Osteocyte (in vitro differentiated cells): ENCODE measurements at places on chromosomes 7 and 10. TPM values are rescaled to one million over a fixed set of nuclear protein-coding genes. Genes with fewer than 3 reads are reported as not detected.

GRCh38 chr7:113657603-113658002, 261.2 kb downstream of the PPP1R3A start:
- no peak for DNase-seq

- DNase-seq, result no peak
Measured at GRCh38 chr10:27884185-27884641, 114.7 kb downstream of the ODAD2 start.

DNA sequence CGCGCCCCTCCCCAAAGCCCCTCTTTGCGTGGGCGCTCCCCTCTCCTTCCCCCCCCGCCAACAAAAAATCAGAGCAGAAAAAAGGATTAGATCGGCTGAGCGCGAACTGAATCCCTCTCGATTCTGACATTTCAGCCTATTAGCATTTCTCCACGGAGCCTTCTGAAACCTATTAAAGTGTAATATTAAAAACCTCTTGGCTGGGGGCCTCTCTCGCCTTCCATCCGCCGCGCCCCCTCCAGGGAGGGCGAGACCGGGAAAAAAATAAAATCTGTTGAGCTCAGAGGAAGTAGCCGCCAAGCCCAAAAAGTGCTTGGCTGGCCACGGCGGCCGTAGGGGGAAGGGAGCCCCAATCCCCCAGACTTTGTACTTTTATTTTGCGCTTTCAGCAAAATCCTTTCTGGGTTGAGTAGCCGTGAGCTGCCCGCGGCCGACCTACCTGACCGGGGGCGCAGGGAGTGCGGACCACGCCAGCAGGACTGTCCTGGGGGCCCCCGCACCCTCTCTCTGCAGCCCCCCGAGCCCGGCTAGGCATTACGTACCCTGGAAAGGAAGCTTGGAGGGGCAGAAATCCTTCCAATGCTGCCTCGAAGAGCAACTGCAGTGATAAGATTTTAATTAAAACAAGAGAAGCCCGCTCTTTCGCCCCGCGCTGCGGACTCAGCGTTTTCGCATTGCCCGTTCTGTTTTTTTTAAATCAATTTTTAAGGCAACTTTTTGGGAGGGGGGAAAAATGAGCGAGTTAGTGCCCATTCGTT, 1.3 kb upstream of the TNRC18 start:
- no peak for DNase-seq

- DNase-seq, result peak; percentile 74
Measured at GRCh38 chr7:157150882-157151281, 12.2 kb downstream of the UBE3C start.

- DNase-seq, result no peak
Measured at GRCh38 chr10:79107736-79108264, 39.0 kb downstream of the ZMIZ1 start.

DNA sequence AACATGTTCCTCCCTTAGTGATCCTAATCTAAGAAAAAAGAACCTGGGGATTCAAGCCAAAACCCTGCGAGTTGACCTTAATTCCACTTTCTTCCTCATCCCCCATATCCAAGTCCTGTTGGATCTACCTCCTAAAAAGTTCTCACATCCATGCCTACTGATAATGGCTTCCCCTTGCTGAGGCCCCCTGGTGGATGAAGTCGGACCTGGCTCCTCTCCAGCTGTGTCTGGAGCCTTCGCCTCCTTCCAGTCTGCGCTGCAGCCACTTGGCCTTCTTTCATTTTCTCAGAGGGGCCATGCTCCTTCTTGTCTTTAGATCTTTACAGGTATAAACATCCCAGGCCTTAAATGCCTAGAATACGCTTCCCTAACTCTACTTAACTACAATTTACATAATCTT, 8.1 kb downstream of the PDE1C start:
- DNase-seq, result no peak

GRCh38 chr10:62694537-62695126, 109.9 kb upstream of the ADO start:
- no peak for DNase-seq

- no peak for DNase-seq
Measured at GRCh38 chr7:2487586-2488271, 11.5 kb upstream of the GRIFIN start.

- DNase-seq, result no peak
Measured at GRCh38 chr10:82660205-82660604, 785.2 kb downstream of the NRG3 start.

DNA sequence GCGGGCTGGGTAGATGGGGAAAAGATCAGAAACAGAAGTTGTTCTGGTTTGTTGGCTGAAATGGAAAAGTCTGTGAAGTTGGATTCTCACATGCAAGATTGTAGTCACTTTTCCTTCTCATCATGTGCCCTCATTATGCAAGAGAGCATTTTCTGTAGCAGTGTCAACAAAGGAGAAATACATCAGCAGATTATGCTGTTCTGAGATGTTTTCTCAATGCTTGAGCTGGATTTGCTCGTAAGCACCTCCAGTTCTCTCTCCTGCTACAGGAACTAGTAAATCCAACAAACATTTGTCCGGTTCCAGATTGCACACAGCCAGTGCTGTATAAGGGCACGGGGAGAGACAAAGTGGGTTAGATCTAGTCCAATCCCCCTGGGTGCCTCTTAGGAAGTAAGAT, 90.0 kb downstream of the GATA3 start:
- DNase-seq, result no peak

DNA sequence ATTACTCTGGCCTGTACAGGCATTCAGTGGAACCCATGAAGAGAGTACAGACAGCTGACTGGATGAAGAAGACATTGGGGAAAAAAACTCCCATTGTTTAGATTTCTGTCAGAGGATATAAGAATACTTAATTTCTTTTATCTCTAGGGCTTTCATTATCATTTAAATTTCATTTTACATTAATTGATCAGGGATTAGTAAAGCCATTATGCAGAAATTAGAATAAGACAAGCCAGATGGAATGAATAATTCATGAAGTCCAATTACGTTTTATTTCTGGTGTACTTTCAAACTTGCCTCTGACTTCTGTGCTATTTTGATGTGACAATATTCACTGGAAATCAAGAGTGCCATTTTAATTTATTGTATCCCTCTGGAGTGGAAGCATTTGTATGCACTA, 247.0 kb downstream of the SLC25A13 start:
- DNase-seq, result no peak

GRCh38 chr10:78851647-78852046, 217.1 kb upstream of the ZMIZ1 start:
- DNase-seq, result no peak

DNA sequence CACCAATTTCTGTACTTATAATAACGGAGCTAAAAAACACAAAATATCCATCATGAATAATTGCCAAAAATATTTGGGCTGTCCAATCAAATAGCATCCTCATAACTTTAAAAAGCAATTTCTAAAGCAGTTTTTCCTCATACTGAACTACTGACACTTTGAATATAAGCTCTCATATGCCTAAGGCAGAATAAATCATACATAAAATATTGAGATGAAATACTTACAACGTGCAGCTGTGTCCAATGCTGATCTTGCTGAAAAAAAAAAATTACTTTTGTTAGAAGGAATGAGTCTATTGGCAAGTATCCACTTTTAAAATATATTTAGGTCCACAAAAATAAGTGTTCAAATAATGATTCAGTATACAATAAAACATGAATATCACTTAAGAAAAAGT, 24.2 kb downstream of the FAM3C start:
- no peak for DNase-seq

GRCh38 chr7:159103382-159104187, 41.1 kb downstream of the VIPR2 start:
- DNase-seq, result no peak

DNA sequence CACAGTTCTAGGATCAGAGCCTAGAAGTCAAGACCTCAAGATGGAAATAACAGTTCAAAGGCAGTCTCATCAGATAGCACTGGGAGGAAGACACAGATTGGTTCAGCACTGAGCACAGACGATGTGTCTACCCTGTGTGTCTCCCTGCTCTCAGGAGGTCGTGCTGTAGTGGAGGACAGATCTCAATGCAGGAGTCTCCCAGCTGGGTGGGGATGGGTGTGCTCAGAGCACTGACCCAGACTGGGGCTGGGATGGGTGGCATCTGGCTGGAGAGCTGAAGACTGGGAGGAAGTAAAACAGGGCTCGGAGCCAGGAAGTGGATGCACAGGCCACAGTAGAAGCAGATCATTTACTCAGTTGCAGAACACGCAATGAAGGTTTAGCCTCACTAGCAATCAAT, 69.5 kb upstream of the GDF10 start:
- no peak for DNase-seq

DNA sequence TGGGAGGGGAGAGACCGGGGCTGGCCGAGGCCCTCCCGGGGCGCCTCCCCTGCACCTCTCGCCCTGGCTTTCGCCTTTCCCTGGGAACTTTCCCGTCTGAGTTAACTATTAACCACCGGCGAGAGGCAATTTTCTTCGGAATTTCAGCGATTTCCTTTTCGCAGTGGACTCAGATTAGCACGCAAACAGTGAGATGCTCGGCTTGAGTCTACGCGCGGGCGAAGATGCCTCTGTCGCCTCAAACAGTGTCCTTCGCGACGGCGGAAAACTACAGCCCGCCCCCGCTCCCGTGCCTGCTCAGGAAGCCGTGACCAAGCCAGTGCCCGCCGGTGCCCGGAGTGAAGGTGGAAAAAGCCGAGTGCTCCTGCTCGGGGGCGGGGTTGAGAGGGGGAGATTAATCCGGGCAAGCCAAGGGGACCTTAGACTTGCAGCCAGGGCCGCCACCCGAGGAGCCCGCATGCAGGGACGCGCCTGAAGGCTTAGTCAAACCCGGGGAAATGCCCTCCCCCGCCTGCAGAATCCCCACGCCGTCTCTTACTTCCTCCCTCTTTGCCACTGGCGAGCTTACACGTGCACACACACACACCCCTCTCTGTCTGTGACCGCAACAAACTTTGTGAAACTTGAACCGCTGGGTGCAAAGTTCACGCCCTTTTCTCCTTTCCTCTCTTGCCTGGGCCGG, 14.5 kb upstream of the PAX2 start:
- DNase-seq, result no peak

GRCh38 chr7:20238754-20239324, 21.7 kb upstream of the MACC1 start:
- DNase-seq, result no peak

DNA sequence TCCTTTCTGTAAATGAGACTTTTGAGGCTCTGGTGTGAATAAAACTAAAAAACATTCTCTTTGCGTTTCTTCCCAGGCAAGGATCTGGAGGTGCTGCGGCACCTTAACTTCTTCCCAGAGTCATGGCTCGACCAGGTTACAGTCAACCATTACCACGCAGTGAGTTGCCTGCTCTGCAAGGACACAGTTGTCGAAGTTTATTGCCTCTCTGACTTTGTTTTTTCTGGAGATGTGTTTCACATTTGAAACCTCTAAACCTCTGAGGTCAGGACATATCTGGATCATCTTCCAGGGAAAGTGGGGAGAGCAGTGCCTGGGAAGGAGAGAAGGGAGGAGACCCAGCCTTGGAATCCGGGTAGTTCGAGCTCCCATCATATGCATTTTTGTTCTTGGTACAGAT, 43.4 kb upstream of the PLEKHA1 start:
- peak; percentile 15 for DNase-seq

DNA sequence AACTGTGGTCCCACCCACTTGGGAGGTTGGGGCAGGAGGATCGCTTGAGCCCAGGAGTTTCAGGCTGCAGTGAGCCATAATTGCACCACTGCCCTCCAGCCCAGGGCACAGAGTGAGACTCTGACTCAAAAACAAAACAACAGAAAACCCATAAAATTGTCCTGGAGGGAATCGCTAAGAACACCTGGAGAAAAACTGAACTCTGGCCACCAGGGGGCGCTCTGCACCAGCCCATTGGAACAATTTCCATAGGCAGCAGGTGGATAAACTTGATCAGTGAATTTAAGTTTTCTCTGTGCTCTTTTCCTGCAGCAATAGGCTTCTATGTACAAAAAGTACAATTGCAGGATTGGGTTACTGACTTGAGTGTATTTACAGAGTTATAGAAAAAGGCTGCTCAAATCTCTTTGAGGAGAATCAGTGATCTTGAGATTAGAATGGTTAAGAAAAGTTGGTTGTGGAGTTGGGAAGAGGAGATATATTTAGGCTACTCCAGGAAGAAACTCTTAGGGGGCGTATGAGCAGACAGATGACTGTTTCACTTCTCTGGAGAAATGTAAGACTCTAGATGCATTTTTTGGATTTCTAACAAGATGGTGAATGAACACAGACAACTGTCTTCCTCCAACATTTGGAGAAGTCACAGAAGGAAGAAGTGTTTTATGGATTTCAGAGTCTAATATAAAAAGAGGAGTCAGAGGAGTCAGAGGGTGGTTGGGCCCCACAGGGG, 274.9 kb upstream of the GALNT17 start:
- peak; percentile 92 for DNase-seq

ARHGEF5 gene
- 4.1 and 7.4 TPM in 2 replicates for total RNA-seq

CUL2 gene
- total RNA-seq, result 33.6 and 34.3 TPM in 2 replicates

COL13A1 gene
- 29.2 and 29.9 TPM in 2 replicates for total RNA-seq

WAPL gene
- 29.3 and 32.6 TPM in 2 replicates for total RNA-seq

CCDC7 gene
- total RNA-seq, result 12.5 and 12.6 TPM in 2 replicates

LIPK gene
- not detected in 2 replicates for total RNA-seq

SRRM3 gene
- total RNA-seq, result 0.46 and 0.71 TPM in 2 replicates

TRPV5 gene
- total RNA-seq, result not detected in 2 replicates
